Activated CD4-positive, alpha-beta T cell treated with anti-CD3 and anti-CD28 coated beads for 48 hours (primary cell): ENCODE measurements at places on chromosomes 3 and 15.

DNA sequence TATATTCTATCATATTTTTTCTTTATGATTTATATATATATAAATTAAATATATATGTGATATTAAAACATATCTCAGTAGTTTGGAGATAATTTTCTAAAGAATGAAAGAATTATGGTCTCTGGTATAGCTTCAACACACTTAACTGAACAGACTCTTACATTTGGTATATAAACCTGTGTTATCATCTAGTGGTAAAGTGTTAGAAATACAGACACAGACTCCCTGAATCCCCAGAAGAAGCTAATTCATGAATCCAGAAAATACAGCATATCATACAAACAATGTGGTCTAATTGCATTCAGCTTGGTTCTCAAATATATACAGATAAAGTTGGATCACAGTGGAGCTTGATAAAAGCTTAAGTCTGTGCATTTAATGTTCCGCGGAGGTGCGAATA is 1100.4 kb downstream of the ROBO2 start:
- DNase-seq: no peak

DNA sequence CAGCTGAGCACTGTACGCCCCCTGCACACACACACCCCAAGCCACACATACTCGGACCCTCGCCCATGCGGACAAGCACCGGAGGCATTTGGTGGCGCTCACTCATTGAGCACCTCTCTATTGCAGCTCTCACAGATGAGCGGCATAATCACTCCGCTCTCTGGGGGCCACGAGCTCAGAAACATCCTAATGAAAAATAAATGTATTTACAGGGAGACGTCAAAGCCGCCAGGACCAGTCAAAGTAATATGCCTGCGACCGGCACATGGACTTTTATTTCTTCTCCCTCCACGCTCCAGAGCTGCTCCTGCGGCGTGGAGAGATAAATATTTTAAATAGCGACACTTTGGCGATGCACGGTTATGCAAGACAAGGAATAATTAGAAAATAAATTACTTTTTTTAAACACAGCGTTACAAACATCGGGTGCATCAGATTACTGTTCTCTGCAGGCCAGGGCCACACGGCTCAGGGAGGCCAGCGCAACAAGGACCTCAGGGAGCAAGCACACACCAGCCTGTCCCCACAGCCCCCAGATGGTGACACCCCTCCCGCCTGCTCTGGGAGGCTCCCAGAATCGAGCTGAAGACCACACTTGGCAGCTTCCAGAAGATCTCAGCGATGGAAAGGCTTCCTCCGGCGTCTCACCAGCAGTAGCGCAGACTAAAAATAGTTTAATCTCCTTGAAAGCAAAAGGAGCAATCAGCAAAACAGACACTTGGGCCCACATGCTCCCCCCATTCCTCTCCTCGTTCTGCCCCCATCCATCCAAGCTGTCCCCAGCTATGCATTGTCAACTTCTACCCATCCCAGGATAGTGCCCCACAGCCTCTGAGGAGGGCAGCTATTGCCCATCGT is 48.0 kb downstream of the CACNA2D2 start:
- no peak for DNase-seq

GRCh38 chr15:70492240-70493177 is 270.8 kb downstream of the UACA start:
- DNase-seq: peak; percentile 90

DNA sequence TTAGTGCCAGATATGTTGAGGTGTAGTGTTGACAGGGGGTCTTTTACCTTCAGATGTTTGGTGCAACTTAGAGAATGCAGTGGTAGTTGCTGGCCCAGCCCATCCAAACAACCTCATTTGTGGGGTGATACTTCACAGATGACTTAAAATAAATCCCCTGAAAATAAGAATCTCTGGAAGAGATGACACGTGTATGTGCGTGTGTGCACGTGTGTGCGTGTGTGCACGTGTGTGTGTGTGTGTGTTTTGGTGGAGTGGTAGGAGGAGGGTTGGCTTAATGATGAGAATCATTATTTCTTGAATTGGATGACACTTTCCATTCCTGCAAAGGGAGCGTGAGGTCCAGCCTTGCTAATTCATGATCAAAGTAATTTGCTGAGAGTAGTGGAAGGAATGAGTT is 31.9 kb downstream of the SNRPN start:
- DNase-seq: no peak

DNA sequence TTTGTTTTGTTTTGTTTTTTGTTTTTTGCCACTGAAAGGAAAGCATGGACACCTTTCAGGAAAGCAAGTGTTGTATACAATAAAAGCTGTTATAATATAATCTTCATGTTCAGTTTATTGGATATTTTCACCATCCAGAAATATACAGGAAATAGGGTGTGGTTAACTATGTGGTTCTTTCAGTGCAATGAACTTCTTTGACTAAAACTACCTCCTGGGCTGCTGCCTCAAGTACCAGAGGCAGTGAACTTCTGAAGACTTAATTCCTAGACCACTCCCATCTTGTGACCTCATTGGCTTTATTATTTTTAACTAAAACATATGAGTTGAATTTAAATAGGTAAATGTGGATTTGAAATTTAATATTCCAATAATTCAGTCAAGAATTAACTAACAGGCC is 27.1 kb upstream of the TBL1XR1 start:
- no peak for DNase-seq

GRCh38 chr15:37220949-37221670 is 120.8 kb upstream of the MEIS2 start:
- DNase-seq: no peak

GRCh38 chr3:64445109-64445943 is 220.1 kb upstream of the PRICKLE2 start:
- no peak for DNase-seq

- DNase-seq: no peak
Measured at GRCh38 chr3:59288951-59289350, 239.1 kb upstream of the CFAP20DC start.

DNA sequence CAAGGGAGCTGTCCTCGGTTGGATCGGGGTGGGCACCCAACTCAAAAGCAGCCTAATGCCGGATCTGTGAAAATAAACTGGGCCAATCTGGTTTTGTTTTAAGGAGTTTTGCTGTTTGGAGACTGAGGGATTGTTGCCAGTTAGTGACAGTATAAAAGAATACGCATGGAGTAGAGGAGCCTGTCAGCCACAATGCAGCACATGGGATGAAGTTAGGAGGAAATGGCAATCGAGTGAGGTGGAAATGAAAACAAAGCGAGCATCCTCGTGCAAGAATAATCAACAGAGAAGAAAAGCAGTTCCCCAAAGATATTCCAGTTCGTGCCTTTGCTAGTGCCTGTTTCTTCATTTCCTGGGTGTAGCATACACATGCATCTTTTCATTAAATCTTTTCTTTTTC is 108.4 kb upstream of the RORA start:
- no peak for DNase-seq

GRCh38 chr3:127063916-127064315 is 81.0 kb downstream of the PLXNA1 start:
- DNase-seq: no peak
